ENCODE measurements at places on chromosomes 5 and 9.

GRCh38 chr9:129889122-129889940 is 54.1 kb downstream of the USP20 start:
- DNase-seq: no peak

DNA sequence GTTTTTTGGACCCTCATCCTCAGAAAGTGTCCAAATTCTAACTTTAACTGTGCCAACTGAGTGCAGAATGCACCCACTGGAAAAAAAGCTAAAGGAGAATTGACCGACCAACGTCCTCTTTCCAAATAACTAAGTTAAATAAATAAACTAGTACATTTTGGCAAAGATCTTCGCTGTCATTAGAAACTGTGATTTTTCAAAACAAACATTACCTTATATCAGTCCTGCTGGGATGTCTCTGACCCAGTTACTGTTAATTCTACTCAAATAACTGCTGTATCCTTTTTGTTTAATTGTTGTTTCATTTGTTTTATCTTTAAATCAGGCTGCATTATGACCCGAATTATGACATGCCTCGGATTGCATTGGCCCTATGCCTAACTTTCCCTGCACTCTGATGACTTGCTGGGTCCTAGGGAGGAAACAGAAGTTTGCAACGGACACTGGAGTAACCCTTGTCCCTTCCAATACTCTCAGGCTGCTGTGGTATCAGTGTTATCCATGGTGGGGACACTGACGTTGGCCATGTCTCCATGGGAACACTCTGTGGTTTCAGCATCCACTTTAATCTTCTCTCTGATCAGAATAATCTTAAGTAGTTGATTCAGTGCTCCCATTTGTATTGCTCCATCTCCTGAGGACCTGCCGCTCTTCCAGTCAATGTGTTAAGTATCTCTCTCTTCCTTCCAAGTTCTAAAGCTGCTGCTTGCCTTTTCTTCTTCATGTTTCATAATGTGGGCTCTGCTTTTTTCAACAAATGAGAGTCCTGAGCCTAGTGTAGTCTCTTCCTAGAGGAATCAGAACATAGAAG is 11.1 kb upstream of the IFNA5 start:
- DNase-seq: no peak

DNA sequence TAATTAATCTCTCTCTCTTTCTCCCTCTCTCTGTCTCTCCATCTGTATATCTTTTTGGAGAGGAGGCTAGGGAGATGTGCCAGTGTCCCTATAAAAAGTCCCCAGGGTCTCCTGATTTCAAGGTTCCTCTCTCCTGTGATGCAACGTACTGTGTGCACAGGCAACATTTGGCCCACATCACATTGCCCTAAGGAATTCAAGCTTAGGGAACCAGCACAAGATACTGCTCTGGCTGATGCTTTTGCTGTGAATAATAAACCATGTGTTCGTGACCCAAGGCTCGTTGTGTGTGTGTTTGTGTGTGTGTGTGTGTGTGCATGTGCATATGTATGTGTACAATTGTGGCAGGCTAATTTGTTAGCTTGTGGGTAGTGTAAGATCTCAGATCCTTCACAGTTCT is 9.7 kb downstream of the SPATA9 start:
- no peak for DNase-seq

GRCh38 chr5:6734781-6735180 is 21.5 kb downstream of the TENT4A start:
- DNase-seq: no peak

DNA sequence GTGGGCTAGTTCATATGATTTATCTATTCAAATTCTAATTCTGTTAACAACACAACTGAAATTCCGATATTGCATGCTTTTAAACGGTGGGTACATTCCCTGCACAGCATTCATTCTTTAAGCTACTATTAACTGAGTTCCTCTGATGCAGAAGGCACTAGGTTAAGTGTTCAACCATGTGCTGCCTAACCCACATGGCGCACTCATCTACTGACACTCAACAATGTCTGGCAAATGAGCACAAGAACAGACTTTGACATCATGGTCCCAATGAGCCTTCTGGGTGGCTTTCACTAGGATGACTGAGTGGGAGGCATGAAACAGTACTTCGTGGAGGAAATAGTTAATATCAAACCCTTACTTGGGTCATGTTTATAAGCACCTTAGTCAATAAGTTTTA is 10.2 kb downstream of the NREP start:
- DNase-seq: no peak

DNA sequence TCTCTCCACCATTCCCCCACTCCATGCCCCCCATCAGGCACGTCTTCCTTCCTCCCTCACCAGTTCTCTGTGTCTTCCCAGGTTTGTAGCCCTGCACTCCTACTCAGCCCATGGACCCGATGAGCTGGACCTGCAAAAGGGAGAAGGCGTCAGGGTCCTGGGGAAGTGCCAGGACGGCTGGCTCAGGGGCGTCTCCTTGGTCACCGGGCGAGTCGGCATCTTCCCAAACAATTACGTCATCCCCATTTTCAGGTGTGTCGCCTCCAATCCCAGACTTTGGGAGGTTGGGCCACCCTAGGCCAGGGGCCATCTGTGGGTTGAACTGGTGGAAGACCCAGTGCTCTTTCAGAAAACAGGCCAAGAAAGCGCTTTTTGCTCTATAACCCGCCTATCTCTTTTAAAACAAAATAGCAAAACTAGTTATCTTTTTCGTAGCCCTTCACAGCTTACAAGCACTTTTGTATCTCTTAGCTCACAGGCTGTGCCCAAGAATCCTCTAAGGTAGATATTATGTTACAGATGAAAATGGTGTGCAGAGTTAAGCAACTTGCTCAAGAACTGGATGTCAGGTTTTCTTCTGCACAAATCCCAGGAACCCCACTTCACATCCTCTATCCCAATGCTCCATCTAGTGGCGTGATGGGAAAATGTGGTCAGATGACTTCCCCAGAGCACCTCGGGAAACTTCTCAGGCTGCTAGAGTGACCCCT is 56.2 kb downstream of the PLAC8L1 start:
- DNase-seq: peak; percentile 4

DNA sequence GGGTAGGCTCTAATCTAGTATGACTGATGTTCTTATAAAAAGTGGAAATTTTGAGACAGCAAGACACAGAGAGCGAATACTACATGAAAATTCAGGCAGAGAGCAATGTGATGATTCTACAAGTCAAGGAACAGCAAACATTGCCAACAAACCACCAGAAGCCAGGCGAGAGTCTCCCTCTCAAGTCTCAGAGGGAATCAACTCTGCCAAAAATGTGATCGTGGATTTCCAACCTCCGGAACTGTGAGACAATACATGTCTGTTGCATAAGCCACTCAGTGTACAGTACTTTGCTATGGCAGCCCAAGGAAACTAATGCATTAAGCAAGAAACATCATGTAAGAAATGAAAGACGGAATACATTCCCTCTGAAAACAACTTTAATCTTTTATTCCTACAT is 52.1 kb upstream of the CCNG1 start:
- no peak for DNase-seq

DNA sequence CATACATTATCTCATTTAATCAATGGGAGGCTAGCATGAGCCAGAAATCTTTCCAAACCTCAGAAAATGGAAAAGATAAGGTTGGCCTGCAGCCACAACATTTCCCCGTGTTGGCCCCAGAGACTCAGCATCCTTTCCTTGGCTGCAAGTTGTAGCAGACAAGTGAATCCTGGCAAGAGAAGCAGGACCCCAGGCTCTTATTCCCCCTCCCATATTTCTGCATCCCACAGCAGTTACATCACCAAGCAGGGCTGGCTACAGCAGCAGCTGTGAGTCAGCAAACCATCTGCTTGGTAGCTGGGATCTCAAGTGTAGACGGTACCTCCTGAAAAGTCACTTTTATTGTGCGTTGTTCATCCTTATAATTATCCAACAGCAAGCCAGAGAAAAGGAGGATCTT is 212.4 kb downstream of the GNA14 start:
- DNase-seq: no peak

DNA sequence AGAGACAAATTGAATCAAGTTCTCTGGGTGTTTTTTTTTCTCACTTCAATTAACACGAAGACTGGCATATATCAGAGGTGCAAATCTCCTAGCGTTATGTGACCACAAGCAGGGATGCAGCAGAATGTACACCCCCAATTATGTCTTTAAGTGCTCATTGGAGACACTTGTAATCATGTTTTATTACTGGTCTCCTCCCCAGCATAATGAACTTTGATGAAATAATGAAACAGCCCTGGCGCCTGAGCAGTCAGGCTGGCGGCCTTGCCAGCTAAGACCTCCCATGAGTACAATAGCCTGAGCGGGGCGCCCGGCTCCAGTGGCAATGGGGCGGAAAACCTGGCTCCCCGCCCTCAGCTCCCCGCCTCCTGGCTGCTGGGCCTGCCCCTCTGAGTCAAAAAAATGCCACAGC is 209.4 kb upstream of the MSX2 start:
- DNase-seq: no peak

GRCh38 chr5:153237671-153238332 is 252.7 kb upstream of the GRIA1 start:
- DNase-seq: no peak

DNA sequence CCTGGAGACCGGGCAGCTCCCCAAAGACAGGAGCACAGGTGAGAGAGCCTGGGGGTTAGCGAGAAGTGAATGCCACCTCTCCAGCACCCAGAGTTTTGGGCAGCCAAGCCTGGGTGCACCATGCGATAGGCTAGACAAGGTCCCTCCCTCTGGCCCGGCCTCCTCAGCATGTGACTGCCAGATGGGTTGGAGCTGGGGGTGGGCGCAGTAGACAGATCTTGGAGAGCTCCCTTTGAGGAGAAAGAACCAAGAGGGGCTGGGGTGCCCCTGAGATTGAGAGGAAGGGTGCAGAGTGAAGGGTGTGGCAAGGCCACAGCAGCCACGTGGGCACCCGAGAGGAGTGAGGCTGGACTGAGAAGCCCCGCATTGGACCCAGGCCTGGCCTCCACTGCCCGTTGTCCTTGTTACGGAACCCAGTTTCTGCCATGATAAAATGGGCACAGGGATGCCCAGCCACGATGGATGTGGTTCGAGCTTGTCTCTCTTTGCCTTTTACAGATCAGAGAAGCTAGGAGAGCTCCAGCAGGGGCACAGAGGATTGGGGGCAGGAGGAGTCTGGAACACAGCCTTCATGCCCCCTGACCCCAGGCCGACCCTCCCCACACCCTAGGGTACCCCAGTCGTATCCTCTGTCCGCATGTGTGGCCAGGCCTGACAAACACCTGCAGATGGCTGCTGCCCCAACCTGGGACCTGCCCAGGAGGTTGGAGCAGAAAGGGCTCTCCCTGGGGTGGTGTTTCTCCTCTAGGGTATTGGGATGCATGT is 1.4 kb downstream of the TMEM141 start:
- no peak for DNase-seq

DNA sequence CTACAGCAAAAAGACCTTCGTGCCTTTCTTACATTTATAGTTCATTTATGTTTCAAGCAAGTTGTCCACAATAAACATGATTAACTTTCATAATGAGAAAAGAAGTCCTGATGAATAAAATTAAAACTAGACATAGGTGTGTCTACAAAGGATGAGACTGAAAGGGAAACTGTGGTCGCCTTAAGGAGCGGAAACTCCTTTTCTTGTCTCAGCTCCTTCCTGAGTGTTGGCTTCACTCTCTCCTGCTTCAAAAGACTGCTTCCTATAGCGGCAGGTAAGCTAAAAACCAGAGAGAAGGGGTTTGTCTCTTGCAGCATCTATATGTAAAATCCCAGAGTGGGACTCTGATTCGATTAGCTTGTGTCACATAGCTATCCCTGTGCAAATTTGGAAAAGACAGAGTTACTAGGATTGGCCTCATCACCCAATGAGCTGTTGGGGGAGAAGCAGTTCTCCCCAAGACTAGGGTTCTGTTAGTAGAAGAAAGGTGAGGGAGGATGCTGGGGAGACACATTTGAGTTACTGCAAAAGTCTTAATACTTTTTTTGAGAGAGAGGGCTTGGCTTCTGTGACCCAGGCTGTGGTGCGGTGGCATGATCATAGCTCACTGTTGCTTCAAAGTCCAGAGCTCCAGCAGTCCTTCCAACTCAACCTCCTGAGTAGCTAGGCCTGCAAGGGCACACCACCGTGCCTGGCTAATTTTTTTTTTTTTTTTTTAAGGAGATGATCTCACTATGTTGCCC is 16.8 kb upstream of the CTSL start:
- DNase-seq: no peak

DNA sequence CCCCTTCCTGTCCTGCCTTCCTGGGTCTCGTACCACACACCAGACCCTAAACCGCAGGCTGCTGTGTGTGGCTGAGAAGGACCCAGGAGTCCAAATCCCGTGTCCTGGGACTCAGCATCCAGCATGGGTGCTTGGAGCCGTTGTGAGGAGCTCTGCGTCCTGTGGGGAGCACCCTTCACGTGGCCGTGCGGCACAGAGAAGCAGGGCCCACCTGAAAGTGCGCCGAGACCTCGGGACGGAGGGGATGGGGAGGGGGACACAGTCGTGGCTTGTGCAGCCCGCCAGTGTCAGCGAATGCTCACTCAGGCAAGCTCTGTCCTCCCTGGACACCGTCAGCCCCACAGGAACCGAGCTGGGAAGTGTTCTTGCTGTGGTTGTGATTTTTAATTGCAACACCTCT is 244.6 kb downstream of the CACNA1B start:
- no peak for DNase-seq

DNA sequence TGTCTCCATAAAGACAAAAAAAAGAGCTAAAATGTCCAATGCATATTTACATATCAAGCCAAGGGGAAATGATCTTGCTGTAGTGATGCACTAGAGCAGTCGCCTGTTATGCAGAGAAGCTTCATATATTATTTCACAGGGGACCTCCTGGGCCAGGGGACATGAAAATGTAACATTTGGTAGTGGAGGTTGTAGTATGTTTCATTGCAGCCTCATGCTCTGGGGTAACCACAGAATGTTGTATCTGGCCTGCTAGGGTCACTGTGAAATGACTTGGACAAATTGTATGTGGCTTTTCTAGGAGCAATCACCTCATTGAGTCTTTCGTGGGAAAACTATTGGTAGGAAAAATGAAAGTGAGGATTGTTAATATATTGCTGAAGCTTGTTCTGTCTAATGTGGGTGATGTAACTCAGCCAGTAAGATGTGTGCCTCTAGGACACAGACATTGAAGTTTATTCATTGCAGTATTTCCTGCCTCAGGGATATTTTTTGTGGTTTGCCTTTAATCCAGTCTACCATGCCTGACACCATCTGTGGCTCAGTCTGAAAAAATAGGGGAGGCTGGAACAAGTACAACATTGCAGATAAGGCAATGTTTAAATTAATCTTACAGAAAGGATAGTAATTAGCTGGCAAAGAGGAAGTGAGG is 430.8 kb upstream of the TNC start:
- no peak for DNase-seq

- no peak for DNase-seq
Observed at GRCh38 chr9:22401671-22402070, 45.0 kb upstream of the DMRTA1 start.

GRCh38 chr5:90386099-90386710 is 23.4 kb downstream of the CETN3 start:
- no peak for DNase-seq

DNA sequence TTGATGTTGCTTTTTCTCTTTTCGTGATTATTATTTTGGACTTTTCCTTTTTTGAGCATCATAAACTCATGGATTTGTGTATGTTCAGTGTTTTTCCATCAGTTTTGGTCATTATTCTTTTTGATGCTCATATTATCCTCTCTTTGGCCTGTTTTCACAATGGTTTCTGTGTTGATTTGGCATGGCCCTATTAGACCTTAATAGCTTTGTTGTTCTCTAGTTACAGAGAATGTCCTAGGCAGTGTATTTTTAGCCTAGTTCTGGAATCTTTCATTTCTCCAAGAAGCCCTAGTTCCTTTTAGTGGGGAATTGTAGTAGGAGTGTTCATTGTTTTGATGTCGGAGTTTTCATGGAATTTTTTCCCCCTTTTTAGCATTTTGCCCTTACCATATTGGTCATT is 41.3 kb upstream of the ROPN1L start:
- DNase-seq: no peak

GRCh38 chr5:149271716-149272563 is at the start of gene AFAP1L1:
TSS of gene AFAP1L1 (plus strand) at chr5:149271859. CDS start at chr5:149271969, 110 bp downstream.
- no peak for DNase-seq

All from activated T-cell treated with anti-CD3 and anti-CD28 coated beads for 48 hours (primary cell).